Germinal center (tissue), 1 donor: ENCODE measurements at places on chromosomes 6 and 20.

DNA sequence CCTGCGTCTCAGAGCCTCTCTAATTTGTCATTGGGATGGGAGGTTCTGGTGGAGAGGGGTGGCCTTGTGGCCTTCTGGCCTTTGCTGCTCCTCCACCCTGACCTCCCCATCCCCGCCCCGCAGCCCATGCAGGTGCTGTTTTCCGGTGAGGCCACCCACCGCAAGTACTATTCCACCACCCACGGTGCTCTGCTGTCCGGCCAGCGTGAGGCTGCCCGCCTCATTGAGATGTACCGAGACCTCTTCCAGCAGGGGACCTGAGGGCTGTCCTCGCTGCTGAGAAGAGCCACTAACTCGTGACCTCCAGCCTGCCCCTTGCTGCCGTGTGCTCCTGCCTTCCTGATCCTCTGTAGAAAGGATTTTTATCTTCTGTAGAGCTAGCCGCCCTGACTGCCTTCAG, 171.8 kb upstream of the RNF24 start:
- no peak for DNase-seq

GRCh38 chr20:43983359-43983758, 68.7 kb downstream of the TOX2 start:
- DNase-seq: no peak

GRCh38 chr6:167444602-167445346, 119.9 kb downstream of the TTLL2 start:
- no peak for DNase-seq

GRCh38 chr20:58081846-58082245, 146.6 kb downstream of the ANKRD60 start:
- DNase-seq: no peak

- no peak for DNase-seq
These were observed 32.2 kb downstream of the MYLK4 start for GRCh38 chr6:2718334-2719092.

DNA sequence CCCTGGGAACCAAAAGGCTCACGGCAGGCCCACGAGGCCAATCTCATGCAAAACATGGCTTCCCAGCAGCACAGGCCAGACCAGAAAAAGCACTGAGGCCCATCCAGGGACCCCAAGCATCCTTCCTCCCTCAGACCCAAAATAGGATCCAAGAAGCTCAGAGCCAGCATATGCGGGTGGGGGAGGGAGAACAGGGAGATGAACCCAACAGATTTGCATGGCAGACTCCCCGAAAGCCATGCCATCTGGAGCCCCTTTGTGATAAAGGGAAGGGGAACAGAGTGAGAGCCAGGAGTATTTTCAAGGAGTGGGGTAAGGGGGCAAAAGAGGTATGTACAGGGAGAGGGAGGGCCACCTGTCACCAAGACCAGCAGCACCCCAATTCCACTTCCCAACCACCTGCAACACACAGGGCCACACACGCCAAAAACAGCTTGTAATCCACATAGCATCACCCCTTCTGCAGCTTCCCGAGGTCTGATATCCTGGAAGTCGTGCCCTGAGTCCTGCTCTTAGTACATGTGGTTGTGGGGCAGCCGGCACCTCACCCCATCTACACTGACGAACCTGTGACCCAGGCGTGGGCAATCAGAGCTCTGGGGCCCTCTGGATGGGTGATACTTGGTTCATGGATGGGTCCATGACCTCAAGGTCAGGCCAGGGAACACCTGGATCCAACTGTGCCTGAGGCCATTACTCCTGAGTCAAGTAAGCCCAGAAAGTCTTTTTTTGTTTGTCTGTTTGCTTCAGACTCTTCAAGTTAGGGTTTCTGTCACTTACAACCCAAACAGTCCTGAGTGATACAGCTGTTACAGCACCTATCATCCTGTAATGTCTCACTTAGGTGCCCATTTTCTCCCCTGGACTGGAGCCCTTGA, 24.4 kb downstream of the PREX1 start:
- DNase-seq: no peak

GRCh38 chr20:32439132-32439829, 81.2 kb downstream of the ASXL1 start:
- no peak for DNase-seq

DNA sequence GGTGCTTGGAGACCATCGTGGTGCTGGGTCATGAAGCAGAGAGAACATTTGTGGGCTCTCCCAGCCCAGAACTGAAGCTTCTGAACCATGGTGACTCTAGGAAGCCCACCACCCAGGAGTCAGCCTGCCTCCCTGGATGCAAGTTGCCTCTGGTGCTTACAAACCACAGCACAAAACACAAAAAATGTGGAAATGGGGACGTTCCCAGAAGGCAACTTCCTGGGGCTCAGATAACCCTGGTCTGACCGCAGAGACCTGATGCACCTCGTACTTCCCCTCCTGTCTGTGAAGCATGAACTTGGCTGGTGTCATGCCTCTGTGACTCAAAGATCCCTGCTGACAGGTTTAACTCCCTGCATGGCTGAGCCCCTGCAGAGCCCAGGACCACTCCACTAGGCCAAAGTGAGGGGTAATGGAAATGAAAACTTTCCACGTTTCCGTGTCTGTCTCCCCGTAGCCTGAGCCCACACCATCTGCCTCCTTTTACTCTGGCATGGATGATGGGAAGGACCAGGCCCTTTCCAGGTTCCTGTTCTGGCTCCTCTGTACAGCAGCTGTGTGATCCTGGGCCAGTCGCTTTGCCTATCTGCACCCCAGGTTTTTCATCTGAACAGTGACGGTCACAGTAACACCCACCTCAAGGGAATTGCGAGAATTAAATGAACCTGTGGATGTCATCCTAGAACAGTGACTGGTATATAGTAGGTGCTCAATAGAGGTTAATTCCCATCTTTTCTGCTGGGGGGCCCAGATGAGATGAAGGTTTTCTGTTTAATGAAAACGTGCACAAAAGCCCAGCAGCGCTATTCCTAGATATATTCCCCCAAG, 57.7 kb downstream of the PPP1R16B start:
- DNase-seq: peak; percentile 72

GRCh38 chr20:47175493-47175892, 181.0 kb downstream of the ZMYND8 start:
- no peak for DNase-seq

- no peak for DNase-seq
These were observed 89.0 kb upstream of the KCNK16 start for GRCh38 chr6:39411465-39411864.

DNA sequence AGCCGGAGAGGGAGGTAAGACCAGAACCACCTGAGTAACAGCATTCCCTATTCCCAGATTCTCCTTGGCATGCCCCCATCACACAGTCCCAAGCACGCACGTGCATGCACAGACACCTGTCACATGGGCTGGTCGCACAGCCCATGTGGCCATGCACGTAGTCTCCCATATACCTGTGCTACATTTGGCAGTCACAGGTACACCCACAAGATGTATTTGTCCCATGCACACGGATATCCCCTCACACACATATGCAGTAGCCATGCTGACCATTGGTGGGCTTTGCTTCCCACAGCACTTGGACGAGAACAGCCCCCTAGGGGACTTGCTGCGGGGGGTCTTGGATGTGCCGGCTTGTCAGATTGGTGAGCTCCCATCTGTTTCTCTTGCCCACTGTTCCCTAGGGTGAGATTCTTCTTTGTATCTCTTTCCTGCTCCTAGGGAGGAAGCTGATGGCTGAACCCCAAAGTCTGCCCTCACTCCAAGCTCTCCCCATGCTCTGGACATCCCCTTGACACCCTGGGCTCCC, 31.9 kb downstream of the PLCG1 start:
- no peak for DNase-seq

DNA sequence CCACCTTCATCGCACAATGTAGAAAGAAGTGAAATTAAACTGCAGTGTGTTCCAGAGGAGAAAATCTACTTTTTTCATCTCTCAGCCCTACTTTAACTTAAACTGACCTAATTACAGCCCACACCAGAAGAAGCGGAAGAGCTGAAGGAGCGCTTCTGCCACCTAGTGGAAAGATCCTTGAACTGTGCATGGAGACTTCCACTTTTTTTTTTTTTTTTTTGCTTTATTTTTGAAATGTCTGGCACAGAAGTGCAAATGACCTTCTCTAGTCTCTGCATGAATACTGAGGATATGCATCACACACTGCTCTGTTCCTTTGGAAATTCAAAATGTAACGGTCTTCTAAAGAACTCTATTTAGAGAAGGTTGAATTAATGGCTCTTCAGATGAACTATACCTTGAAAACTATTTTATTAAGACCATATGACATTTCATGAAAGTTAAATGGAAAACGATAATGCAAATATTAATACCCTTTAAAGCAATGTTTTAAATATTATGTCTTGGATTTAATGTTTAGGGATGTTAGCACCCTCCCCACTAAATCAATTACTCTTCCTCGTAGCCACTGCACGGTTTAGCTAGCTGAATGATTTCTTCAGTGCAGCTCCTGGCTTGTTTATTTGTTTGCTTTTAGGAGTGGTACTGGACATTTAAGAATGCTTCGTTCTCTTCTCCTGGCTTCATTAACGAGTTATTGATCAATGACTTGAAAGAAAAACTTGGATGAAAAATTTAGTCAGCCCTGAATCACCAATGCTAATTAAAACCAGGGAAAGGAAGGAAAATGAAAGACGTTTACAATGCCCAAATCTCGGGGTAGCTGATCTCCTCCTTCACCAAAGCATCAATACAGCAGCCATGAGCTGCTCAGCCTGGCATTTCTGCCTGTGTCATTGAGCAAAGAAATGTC, 569.6 kb upstream of the GJE1 start:
- DNase-seq: peak; percentile 47
